Activated CD4-positive, CD25-positive, alpha-beta regulatory T cell (primary cell): ENCODE measurements at places on chromosomes 16 and 17.

DNA sequence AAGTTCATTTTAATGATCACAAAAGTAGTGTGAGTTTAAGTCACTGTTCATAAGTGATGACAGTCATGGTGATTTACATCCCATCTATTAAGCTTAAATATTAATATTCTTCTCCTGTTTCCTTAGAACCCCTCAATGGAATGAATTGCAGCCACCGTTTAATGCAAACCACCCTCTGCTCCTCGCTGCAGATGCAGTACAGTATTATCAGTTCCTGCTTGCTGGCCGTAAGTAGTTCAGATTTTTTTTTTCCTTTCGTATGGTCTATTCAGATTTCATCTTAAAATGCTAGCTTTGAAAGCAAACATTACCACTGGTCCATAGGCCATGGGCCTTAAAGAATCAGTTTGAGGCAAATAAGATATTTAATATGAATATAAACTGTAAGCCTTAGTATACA, 359.0 kb upstream of the TBX2 start:
- no peak for DNase-seq

DNA sequence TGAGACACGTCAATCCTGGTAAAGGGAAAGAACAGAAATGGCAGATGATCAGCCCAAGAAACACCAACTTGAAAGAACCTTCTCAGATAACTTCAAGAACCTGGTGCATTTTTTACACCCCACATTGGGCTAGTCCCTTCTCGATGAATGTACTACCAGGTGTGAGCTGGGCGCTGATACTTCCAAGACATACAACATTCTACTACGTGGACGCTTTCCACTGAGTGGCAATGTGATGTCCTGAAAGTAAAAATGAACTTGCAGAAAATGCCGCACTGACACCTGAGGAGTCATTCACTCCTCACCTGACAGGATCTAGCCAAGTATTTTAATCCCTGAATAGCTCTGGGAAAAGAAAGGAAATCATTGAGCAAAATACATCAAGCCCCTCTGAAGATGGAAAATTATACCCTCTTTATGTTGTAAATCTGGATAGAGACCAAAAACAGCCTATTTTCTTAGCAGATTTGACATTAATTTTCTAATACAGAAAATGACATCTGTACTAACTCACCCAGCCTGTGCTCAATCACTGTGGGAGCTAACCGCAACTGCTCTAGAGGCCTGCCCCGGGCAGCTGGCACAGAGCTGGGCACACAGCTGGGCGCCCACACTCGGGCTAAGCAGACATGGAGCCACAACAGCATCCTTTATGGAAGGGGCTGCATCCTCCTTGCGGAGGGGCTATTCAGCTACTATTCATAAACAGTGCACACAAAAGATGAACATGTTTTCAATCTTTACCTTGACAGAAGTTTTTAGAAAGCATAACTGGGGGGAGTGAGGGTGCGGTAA, 16.2 kb downstream of the SNN start:
- no peak for DNase-seq

DNA sequence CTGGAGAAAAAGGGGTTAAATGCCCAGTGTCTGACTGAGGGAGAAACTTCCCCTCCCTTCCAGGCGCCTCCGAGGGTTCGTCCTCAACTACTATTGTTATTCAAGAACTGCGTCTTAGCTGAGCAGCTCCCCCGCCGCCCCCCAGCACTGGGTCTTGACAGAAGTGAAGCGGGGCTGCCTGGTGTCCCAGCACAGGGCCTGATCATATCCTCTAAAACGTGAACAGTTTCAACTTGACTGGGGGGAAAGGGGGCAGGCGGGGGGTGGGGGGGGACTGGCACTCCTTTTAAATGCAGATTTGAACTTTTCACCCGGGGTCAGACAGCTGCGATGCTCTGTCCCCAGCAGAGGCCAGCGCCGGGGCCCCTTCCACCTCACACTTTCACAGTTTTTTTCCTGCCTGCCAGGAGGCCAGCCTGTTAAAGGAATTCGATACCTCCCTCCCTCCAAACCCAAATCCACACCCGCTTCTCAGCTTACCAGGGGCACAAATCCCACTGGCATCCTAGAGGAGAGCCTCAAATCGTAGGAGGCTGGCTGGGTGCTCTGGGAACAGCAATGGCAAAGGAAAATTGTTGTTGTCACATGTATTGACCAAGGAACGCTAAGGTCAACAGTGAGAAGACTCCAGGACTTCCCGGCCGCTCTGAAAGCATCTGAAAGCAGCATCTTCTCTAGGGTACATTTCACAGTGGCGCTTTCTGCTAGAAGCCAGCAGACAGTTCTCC, 14.5 kb downstream of the ZFHX3 start:
- DNase-seq: no peak

GRCh38 chr17:16352667-16353316, 477 bp downstream of the CENPV start:
- no peak for DNase-seq

GRCh38 chr16:12951392-12951791, 50.0 kb downstream of the SHISA9 start:
- DNase-seq: no peak

GRCh38 chr17:82685291-82685690, 13.2 kb downstream of the RAB40B start:
- DNase-seq: no peak

GRCh38 chr16:29727452-29727851, 18.3 kb downstream of the C16orf54 start:
- no peak for DNase-seq

- DNase-seq: no peak
Observed at GRCh38 chr16:77393955-77394354, 40.9 kb downstream of the ADAMTS18 start.

DNA sequence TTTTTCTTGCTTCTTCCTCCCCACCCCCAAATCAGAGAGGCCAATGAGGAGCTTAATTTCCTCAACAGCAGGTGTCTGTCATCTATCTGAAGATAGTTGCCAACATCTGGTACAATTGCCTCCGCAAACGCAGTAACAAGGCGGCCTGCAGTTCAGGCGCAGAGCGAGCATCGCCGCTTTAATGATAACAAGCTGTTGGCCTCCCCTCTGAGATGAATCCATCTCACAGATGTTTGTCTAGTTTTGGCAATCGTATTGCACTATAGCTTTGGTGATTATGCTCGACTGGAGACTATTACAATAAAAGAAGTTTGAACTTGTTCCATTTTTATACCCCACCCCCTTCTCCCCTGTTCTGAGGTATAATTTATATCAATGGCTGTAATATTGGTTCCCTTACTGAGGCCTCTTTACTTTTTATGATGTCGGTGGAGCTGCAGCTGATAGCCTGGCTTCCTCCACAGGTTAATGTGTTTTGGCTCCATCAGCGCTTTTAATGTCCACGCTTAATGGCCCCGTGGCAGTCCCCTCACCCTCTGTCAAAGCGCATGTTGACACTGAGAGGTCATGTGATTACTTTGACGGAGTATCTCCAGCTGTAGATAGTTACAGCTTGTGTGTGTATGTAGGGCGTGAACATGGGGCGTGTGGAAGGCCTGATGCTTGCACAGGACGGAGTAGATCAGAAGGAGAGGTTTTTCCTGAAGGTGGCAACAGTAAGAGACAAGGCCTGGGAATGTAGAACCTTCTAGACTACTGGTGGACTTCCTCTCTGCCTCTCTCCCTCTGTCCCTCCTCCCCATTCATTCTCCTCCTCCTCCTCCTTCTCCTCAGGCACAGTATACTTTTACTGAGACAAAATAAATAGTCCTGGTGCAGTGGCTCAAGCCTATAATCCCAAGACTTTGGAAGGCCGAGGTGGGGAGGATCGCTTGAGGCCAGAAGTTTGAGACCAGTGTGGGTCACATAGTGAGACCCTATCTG, 164.7 kb downstream of the MSI2 start:
- no peak for DNase-seq

DNA sequence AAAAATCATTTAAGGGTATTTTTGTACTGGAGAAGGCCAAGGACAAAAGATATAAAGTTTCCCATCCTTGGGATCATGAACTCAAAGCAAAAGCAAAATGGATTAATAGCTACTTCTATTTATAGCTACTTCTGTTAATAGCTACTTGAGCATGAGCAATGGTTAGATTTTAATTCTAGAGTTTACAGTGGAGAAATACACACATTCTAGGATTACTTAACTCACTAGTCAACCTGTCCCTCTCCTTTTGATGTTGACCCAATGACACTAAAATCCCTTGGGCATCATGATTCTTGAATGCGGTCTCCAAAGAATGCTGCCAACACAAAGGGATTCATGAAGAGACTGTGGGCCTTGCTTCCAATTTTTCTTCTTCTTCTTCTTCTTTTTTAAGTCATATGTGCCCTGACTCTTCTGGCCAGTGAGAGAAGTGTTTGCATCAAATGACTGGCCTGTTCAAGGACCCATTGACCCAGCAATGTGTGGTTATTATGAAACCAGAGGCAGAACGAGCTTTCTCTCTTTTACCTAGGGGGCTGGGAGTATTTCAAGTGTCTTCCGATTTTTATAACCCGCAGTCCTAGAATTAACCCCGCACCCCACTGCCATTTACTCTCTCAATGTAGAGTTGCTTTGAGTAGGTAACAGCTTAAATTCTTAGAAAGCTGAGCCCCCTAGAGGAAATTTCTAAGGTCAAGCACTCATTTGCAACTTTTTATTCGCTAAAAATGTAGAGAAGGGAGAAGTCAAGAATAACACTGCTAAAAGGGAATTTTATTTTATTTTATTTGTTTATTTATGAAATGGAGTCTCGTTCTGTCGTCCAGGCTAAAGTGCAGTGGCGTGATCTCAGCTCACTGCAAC, 34.6 kb downstream of the OTOA start:
- DNase-seq: no peak

DNA sequence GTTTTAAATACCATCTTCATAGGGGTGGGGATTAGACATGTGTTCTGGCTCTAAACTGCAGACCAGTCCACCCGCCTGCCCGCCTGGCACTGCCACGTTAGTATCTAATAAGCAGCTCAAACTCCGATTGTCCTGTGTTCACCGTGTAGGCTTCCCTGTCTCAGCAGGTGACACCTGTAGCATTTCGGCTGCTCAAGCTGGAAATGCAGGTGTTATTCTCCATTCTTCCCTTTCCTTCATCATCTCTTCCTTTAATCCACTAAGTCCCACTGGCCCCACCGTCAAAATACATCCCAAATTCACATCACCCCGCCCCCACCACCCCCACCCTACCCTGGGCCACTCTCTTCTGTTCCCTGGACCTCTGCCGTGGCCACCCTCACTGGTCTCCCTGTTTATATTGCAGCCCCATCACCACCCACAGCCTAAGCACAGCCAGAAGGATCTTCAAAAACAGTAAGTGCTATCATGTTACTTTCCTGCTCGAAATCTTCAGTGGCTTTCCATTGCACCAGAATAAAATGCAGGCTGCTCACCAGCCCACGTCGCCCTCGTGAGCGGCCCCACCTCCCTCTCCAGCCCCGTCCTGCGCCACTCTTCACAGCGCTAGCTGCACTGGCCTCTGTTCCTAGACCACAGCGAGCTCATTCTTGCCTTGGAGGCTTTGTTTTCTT, 65.1 kb downstream of the RTN4RL1 start:
- DNase-seq: no peak

GRCh38 chr16:48479955-48480354, 94.7 kb upstream of the SIAH1 start:
- no peak for DNase-seq
